ENCODE measurements at places on chromosomes 12 and 14.

- no peak for DNase-seq
Measured at GRCh38 chr12:115135800-115136211, 451.8 kb upstream of the TBX3 start.

GRCh38 chr12:65296508-65297265 is 18.2 kb downstream of the MSRB3 start:
- no peak for DNase-seq

DNA sequence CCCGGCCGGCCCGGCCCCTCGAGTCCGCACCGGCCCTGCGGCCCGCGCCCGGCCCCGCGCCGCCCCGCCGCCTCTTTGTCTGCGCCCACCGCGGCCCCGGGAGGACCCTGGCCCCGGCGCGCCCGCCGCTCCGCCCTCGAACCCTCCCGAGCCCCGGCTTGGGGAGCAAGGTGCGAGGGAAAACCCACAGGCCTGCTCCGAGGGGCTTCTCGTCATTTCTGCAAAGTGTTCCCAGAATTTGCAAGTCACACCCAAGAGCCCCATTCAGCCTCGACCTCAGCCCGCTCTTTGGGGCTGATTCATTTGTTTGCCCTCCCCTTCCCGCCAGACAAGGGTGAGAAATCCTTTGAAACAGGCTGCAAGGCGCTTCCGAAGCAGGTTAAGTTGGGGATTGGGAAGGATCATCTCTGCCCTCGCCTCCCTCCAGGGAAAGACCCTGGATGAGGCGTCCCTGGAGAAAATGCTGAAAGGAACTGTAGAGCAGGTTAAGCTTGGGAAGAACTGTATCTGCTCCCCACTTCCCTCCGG is 325 bp upstream of the CLIP1 start:
- DNase-seq, result no peak

- no peak for DNase-seq
Measured at GRCh38 chr14:87754520-87755223, 238.3 kb downstream of the GALC start.

DNA sequence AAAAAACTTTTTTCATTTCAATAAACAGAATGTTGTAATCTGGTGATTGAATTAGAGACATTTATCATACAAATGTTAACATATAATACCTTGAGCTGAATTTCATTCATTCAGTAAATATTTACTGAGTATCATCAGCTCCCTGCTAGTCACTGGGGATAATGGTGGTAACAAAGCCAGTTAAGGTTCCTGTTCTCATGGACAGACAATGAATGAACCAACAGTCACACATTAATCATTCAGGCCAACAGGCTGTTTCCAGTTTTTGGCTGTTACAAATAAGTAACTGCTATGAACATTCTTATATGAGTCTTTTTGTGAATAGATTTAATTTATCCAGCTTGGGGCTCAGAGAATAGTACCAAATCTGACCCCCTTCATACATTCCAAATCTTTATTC is 13.5 kb downstream of the EXD2 start:
- DNase-seq, result no peak

- no peak for DNase-seq
Measured at GRCh38 chr12:3792623-3793288, 39.8 kb upstream of the CRACR2A start.
